Naive thymus-derived CD8-positive, alpha-beta T cell (primary cell): ENCODE measurements at places on chromosomes 1 and 21. TPM values are rescaled to one million over a fixed set of nuclear protein-coding genes. Genes with fewer than 3 reads are reported as not detected.

Gene BRDT
- not detected for polyA plus RNA-seq

DNA sequence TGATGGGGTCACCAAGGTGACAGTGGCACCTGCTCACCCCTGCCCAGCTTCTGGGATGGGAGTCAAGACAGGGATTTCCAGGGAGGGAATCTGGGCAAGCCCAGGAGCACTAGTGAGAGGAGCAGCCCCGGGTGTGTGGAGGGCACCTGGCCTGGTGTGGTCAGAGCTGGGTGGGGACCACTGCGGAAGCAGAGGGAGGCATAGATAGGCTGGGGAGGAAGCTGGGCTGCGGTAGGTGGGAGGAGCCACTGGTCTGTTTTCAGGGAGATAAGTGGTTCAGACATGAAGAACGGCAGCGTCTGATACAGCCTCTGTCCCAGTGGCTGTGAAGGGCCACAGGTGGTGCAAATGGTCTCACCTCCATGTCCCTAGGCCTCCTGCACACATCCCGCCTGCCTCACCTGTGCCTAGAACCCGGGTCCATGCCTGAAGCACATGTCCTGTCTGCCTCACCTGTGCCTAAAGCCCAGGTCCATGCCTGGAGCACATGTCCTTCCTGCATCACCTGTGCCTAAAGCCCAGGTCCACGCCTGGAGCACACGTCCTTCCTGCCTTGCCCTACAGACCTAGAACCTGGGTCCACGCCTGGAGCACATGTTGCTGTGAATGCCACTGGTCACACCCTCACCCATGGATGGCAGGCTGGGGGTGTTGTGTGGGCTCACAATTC, 325.9 kb upstream of the AJAP1 start:
- DNase-seq, result no peak

DNA sequence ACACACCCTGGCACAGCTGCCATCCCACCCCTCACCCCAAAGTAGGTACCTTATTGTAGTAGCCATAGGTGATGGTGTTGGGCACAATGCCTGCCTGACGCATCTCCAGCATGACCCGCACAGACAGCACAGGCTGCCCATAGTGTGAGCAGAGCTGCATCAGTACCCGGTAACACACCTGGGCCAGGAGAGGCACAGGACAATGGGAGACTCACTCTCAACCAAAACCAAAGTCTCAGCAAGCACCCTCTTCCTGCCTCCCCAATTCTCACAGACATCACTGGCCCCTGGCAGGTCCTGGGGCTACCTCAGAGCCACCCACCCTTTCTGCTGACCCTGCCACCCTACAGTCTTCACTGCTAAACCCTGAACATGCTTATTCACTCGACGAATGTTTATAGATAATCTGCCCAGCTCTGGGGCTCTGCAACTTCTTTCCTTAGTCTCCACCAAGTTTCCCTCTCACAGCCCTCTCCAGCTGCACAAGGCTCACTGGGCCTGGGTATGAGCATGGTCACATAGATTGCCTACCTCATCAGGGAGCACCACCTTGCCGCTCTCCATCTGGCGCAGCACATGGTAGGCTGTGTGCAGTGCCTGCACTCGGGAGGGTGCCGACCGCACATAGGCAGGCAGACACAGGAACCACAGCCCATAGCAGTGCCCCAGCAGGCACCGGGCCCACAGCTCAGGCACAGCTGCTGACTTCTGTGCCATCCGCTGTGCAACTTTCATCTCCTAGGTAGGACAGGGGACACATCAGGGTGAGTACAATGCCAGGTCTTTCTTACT, 10.3 kb downstream of the DENND4B start:
- no peak for DNase-seq

- DNase-seq, result no peak
Measured at GRCh38 chr1:217150366-217150765, 427.1 kb upstream of the ESRRG start.

Gene ERICH3
- polyA plus RNA-seq, result not detected

DNA sequence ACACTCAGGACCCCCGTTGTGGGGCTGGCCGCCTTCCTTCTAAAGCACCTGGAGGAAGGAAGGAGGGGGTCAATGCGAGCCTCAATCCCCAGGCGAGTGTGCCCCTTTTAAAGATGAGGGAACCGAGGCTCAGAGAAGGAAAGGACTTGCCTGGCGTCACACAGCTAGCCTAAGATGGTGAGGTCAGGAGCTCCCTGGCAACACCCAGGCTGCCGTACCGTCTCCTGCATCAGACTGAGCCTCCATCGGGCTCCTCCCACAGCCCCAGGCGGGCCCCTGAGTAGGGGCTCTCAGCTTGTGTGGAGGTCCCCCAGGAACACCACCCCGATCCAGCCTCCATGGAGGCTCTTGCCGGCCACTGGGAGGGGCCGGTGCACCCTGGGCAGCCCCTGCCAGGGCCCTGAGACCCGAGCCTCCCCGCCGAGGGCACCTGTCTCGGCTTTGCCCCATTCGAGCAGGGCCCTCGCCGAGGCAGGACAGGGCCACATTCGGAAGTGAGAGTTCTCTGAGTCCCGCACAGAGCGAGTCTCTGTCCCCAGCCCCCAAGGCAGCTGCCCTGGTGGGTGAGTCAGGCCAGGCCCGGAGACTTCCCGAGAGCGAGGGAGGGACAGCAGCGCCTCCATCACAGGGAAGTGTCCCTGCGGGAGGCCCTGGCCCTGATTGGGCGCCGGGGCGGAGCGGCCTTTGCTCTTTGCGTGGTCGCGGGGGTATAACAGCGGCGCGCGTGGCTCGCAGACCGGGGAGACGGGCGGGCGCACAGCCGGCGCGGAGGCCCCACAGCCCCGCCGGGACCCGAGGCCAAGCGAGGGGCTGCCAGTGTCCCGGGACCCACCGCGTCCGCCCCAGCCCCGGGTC, at the start of gene AIRE:
Gene AIRE, plus strand, starts transcription at position 739 of the 855 bp plus-strand sequence. CDS start 131 bp downstream, outside the sequence.
- DNase-seq, result no peak

DNA sequence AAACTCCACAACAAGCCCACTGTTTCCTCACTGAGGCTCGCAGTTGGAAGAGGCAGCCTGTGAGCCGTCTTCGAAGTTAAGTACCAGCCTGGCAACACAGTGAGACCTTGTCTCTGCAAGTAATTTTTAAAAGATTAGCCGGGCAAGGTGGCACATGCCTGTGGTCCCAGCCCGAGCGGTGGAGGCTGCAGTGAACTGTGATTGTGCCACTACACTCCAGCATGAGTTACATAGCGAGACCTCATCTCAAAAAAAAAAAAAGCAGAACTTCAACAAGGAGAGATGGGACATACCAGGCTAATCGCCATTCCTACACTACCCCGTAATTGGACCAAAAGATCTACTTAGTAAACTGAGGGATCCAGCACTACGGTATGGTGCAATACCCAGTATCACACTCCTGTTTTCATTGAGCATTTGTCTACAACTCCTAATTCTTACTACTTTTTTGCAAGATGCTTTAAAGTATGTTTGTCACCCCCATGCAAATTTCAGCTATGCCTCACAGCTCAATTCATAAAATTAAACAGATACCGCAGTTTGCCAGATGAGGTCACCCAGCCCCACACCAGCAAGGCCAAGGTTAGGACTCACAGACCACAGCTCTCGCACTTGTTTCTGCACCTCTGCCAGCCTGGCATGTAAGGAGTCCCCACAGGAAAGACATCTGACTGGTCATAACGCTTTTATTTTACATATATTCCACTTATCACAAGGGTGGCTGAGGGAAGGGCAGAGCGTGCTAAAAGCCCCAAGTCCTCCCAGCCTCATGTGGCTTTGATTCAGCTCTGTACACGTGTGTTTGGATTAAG, 21.0 kb downstream of the SDE2 start:
- DNase-seq, result no peak

Gene ARMH1
- 75.6 TPM for polyA plus RNA-seq
